GM12878 (cell line): ENCODE measurements at places on chromosomes 16 and 17. TPM values are rescaled to one million over a fixed set of nuclear protein-coding genes. Genes with fewer than 3 reads are reported as not detected.

DNA sequence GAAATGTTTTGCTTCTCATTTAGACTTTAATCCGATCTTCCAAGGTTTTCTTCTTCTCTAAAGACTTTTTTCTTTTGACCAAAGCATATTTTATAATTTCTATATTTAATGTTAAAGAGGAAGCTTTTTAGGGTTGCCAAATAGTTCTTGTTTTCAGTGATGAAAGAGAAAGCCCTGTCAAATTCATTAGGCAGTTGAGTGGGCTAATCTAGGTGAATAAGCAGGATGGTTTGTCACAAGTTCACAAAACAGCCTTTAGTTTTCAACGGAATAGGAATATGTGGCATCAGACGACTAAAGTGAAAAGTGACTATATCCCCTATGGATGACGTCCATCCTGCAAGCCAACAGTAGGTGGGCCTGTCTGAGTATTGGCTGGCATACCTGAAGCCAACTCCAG lies 118.8 kb downstream of the NLK start:
- no peaks in the 10 kb centered on the region for H3K4me1 ChIP-seq
- H3K4me3 ChIP-seq: no peak overlapping the region
- no peaks in the 10 kb centered on the region for H3K27me3 ChIP-seq
- DNase-seq: no peak

DNA sequence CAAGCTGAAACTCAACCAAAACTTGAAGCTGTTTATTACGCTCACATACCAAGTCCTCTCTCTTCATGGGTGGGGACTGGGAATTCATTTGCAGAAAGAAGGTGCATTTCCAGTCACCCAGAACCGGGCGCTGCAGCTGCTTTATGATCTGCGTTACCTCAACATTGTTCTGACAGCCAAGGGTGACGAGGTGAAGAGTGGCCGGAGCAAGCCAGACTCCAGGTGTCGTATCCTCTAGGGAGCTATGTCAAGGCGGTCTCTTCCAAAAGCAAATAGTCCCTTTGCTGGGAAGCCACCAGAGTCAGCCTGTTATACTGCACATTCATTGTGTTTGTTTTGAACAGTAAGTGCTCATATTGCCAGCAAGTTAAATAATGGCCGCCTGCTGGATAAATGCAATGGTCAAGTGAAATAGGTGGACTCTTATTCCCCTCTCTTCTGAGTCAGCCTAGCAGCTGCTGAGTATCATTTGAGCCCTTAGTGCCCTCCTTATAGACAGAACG lies 12.7 kb downstream of the COG1 start:
- no peak overlapping the region for H3K4me3 ChIP-seq
- H3K27me3 ChIP-seq: no peaks in the 10 kb centered on the region
- DNase-seq: no peak
- no peak overlapping the region for H3K27ac ChIP-seq
- H3K36me3 ChIP-seq: peaks cover 47% of the 10 kb centered on the region

DNA sequence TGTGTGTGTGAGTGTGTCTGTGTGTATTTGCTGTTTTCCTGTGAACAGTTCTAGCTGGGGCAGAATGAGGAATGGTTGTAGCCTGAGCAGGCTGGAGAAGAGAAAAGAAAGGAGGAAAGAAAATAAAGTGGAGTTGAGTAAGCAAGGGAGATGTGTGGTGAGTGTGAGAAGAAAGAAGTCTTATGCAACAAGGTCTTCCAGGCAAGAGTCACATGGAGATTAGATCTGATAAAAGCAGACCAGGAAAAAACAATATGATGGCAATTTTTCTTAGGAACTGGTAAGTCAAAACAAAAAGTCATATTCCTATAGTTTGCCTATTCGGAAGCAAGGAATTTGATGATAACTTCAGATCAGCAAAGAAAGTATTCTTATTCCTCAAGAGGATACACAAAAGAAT lies 125.0 kb downstream of the HS3ST3A1 start:
- no peaks in the 10 kb centered on the region for H3K27me3 ChIP-seq
- H3K4me3 ChIP-seq: no peak overlapping the region
- DNase-seq: no peak
- H3K27ac ChIP-seq: no peak overlapping the region
- H3K4me1 ChIP-seq: no peaks in the 10 kb centered on the region

- H3K4me3 ChIP-seq: no peak overlapping the region
- H3K36me3 ChIP-seq: no peaks in the 10 kb centered on the region
- DNase-seq: no peak
- H3K27ac ChIP-seq: no peak overlapping the region
- H3K4me1 ChIP-seq: peaks cover 16% of the 10 kb centered on the region
These were observed 20.5 kb upstream of the CPD start for GRCh38 chr17:30358055-30358760.

DNA sequence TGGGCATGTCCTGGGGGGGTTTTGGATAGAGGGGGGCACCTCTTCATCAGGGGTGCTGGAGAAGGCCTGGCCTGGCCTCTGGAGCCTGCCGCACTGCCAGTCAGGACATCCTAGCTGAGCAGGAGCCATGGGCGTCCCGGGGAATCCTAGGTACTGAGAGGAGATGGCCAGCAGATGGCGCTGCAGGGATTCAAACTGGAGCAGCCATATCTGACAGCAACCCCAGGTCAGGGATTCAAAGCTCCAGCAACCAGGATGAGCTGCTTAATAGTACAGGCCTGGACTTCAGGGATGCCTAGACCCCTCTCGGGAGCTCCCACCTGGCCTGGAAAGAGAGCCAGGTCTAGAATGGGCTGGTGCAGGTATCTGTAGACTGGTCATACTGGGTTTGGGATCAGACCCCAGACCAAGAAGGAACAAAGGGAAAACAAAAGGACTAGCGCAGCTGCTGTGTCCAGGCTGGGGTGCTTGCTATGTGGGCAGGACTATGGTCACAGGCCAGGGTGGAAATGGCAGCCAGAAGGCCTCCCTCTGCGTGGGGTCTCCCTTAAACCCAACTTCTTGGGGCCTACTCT lies 306.9 kb upstream of the RBFOX1 start:
- no peaks in the 10 kb centered on the region for H3K4me1 ChIP-seq
- DNase-seq: no peak
- H3K36me3 ChIP-seq: no peaks in the 10 kb centered on the region
- H3K27ac ChIP-seq: no peak overlapping the region

DNA sequence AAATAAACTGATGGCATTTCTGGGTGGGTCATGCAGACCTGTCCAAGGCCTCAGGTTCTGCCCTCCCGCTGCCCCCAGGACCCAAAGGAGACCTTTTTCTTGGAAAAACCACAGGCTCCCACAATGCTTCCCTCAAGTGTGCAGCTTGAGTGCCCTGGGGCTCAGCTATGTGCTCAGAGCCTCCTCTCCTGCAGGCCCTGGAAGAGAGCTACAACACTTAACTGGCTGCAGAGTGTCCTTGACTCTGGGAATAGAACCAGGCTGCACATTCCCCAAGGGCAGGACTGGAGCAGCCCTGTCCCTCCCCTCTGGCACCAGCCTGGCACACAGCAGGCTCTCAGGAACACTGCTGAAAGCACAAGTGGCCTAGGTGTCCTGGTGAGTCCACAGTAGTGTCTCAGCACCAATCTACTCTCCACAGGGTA lies 4.8 kb upstream of the SREBF1 start:
- no peaks in the 10 kb centered on the region for H3K27me3 ChIP-seq
- peaks cover 28% of the 10 kb centered on the region for H3K4me1 ChIP-seq
- H3K36me3 ChIP-seq: no peaks in the 10 kb centered on the region
- H3K27ac ChIP-seq: no peak overlapping the region
- DNase-seq: no peak
- no peak overlapping the region for H3K4me3 ChIP-seq

GRCh38 chr16:66520406-66521170 lies 29.3 kb downstream of the TK2 start:
- no peak for DNase-seq
- no peak overlapping the region for H3K27ac ChIP-seq
- no peaks in the 10 kb centered on the region; the same call in 1 of the 2 replicates for H3K36me3 ChIP-seq
- H3K4me1 ChIP-seq: peaks cover 82% of the 10 kb centered on the region
- H3K4me3 ChIP-seq: no peak overlapping the region

The BICDL2 gene
- not detected in 2 replicates for total RNA-seq

The CHST6 gene
- 1.9 and 2.5 TPM in 2 replicates for total RNA-seq

The TNFRSF13B gene
- 160 and 161 TPM in 2 replicates for total RNA-seq
